ENCODE measurements at places on chromosomes 6 and 20.

GRCh38 chr20:9498322-9498721 lies 16.1 kb upstream of the LAMP5 start:
- DNase-seq: peak; percentile 12

DNA sequence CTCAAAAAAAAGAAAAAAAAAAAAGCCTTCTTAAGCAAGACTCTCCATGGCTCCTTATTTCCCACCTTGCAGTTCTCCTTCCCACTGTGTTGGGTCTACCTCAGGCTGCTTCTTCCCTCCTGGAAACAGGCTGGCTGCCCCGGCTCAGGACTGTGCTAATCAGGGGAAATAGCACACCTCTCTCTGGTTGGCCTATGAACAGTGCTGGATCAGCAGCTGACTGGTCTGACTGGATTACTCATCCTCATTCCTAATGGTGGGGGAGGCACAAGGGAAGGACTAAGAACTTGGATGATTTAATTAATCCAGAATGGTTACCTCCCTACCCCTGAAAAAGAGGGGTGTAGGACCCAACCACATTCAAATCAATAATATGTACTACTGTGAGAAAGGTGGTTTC lies 3.9 kb upstream of the SRSF3 start:
- no peak for DNase-seq

DNA sequence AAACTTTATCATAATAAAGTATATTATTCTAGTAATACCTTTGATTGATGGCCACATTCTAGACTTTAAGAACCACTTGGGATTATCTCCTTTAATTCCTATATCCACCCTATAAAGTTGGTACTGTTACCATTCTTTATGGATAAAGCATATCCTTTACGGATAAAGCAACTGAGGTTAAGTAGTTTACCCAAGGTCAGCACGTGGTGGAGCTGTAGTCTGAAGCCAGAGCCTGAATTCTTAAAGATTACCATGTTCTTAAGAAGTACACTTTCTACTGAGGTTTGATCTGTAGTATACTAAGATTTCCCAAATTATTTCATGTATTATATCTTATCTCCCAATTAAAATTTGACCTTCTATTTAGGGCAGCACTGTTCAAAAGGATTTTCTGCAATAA lies 3.0 kb upstream of the NCOA7 start:
- no peak for DNase-seq

DNA sequence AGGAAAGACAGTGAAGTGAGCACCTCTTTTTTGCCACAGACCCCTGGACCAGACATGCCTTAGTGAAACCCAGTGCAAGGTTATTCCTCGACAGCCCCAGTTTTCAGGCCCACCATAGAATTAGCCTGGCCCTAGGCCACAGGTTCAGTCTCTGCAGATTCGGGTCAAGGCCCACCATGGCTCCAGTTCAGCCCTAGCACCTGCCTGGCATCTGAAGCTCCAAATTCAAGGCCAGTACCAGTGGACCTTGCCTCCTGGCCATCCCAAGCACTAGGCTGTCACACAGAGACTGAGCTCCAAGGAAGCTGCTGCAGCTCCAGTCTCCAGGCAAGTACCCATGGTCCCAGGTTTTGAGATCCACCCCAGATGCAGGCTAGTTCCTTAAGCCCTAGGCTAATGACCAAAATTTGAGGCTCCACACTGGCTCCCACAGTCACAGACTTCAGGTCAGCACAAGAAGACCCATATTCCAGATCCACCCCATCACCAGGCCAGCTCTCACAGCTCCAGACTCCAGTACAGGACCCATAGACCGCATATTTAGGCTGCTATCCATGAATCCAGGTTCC lies 877.5 kb upstream of the ADGRB3 start:
- DNase-seq: no peak

DNA sequence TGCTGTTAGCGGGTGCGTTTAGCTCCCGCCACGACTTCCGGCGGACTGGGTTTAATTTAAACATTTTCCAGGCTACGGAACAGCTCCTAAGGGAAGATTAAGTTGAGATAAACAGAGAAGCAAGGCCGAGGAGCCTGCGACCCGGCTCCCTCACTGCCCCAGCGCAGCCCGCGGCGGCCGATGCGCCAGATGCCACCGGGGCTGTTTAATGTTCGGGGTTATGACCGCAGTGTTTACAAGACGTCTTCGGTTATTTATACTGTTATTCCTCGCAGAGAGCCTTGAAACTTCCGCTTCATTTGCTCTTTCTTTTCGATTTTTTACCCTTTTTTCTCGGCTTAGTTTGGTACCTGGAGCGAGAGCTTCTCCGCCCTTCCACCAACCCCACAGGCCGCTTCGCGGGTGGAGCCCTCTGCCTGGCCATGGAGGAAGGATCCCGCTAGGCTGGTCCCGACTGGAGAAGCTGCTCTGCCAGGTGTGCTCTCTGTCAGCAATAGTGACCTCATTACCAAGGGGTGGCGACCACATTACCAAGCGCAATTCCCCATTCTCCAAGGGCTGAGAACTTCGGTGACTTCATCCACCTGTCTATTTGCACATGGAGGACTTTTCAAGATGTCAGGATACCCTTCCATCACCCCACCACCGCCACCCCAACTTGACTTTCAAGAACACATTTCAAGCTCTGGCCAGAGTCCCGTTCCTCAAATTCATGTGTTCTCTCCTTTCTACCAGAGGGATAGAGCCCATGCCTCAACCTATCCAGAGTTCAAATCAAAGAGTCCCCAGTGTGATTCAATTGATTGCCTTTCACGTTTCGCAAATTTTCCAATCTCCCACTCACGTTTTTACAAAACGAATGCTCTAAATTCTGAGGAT lies 4.1 kb downstream of the TCF21 start:
- no peak for DNase-seq

- no peak for DNase-seq
Observed at GRCh38 chr6:20608905-20609304, 74.6 kb downstream of the CDKAL1 start.

DNA sequence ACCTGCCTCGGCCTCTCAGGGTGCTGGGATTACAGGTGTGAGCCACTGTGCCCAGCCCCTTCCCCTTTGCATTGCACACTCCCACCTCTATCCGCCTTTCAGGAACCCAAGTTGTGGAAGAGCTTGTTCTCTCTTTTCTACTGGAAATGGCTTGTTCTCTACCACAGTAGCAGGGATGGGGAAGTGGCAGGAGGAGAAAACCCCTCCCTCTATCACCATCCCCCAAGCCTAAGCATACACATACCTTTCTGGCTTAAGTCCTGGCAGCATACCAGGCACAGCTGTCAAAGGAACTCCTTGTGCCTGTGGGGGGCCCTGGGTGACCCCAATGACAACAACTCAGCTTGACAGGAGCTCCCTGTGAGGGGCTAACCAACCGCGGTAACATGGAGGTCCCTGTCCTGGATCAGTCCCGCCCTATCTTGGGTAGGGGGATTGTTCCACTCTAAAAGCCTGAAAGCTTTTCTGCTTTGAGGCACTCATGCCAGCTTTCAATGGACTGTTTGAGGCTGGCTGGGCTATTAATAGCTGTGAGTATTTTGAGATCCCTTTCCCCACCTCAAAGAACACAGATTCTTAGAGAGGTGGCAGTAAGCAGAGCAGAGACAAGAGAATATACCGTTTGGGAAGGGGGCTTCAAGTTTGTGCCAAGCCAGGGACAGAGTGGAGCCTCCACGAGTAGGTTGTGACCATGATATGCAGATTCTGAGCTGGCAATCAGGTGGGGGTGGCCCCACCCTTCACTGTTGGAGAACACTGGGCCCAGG lies 2.3 kb downstream of the KLHDC3 start:
- no peak for DNase-seq

GRCh38 chr6:6556738-6557503 lies 31.6 kb upstream of the LY86 start:
- no peak for DNase-seq

DNA sequence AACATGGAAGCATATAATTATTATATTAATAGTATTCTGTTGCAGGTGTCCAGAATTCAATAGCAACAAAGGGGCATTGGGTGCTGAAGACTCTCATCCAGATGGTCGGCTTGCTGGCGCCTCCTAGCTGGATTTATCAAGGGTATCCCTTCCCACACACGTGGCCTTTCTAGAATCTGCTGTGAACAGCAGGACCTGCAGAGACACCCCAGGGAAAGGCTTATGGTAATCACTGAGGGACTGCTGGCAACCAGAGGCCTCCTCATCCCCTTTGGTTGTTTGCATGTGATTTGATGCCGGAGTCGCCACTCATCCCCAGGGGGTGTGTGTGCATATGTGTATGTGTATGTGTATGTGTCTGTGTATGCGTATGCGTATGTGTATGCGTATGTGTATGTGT lies 20.6 kb downstream of the ZFP64 start:
- no peak for DNase-seq

DNA sequence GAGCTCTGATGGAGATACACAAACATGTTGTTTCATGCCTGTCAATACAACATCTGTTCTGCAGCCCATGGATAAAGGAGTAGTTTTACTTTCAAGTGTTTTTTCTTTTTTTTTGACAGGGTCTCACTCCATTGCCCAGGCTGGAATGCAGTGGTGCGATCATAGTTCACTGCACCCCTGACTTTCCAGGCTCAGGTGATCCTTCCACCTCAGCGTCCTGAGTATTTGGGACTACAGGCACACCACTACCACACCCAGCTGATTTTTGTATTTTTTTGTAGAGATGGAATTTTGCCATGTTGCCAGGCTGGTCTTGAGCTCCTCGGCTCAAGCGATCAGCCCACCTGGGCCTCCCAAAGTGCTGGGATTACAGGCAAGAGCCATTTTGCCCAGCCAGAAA lies 97.0 kb downstream of the SMAP1 start:
- DNase-seq: no peak

DNA sequence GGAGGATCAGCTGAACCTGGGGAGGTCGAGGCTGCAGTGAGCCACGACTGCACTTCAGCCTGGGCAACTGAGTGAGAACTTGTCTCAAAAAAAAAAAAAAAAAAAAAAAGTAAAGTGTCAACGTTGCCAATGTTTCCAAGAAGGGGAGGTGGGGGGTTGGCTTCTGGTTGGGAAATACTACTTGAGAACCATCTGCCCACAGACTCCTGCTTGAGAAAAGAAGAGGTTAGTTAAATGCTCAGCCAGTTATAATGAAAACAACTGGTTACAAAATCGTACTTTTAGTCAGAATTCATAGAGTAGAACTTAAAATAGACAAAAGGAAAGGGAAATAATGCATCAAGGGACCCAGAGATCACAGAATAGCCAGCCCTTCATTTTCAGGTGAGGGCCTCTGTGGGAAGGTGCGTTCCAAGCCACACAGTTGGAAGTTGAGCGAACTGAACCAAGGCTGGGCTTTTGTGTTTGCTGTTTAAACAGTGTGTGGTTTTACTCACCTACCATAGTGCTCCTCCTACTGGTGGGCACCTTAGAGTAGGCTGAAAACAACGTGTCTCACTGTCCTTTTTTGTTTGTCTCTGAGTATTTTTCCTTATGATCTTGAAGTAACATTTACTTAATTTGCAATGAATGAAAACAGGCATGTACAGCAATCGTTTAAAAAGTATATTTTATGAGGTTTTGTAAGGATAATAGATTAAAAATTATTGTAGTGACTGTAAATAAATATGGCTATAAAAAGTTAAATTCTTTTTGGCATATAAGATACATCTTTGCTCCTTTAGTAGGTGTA lies 200.7 kb downstream of the BCAS1 start:
- DNase-seq: no peak

DNA sequence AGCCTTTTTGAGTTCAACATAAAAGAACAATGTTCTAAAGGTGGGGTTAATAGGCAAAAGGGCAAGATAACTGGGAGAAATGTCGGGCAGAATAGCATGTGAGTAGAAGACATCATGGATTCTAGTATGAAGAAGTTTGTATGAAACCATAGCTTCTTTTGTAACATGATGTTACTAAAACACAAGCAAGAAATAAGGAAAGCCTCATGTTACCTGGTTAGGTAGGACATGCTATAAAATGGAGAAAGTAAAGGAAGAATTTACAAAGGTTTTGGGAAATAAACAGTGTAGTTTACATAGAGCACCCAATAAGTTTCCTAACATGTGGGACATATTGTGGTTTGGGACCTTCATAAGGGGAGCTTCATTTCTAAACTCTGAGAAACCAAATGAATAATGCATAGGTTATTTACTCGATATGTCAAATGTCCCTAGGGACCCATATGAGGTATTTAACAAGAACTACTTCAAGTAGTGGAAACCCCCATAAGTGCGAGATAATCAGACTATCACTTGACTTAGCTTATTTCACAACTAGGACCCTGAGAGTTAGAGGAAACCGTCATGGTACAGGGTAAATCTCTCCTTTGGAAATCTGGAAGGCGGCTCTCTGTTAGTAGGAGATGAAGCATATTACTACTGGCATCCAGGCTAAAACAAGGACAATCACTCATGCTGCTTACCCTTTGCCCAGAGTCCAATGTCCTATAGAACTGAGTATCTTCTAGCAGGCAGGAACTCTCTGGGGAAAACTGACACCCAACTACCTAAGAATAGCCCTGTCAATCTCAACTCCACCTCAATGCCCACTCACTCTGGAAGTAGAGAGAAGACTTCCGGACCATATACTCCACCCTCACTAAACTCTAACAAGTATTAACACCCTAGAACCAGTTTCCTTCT lies 57.5 kb downstream of the ILRUN start:
- no peak for DNase-seq

- DNase-seq: no peak
Observed at GRCh38 chr6:158353883-158354877, 41.9 kb downstream of the TULP4 start.

- no peak for DNase-seq
Observed at GRCh38 chr6:117791012-117791411, 115.7 kb downstream of the NUS1 start.

- DNase-seq: no peak
Observed at GRCh38 chr6:73560182-73560732, 39.4 kb upstream of the EEF1A1 start.

- peak; percentile 17 for DNase-seq
Observed at GRCh38 chr6:157537556-157537955, 156.6 kb downstream of the ZDHHC14 start.

DNA sequence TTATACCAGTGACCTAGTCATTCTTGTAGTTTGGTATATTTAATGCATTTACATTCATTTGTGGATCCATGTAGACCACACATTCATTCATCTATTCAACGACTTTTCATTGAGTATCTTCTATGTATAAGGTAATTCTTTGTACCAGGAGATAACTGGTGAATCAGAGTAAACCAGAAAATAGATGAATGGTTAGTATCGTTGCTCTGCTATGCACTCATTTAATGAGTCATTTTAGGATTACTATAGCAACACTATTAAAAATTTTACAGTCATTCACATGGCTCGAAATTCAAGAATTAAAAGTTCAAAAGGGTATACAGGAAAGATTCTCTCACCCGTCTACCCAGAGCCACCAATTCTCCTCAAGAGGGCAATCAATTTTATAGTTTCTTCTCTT lies 26.8 kb downstream of the DOK5 start:
- no peak for DNase-seq

- peak; percentile 10 for DNase-seq
Observed at GRCh38 chr6:128731249-128732165, 151.4 kb upstream of the LAMA2 start.

DNA sequence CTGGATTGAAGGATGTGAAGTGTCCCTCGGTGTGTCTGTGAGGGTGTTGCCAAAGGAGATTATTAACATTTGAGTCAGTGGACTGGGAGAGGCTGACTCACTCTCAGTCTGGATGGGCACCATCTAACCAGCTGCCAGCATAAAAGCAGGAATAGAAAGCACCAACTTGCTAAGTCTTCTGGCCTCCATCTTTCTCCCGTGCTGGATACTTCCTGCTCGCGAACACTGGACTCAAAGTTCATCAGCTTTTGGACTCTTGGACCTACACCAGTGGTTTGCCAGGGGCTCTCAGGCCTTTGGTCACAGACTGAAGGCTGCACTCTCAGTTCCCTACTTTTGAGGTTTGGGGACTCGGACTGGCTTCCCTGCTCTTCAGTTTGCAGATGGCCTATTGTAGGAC lies 220.3 kb upstream of the LRFN2 start:
- no peak for DNase-seq
